ENCODE measurements at places on chromosomes 7 and 10.
A peak's percentile ranks its signal among the peaks of the same experiment; 100 is the strongest.

GRCh38 chr7:119919986-119920385 is 353.0 kb upstream of the KCND2 start:
- no peak for DNase-seq

DNA sequence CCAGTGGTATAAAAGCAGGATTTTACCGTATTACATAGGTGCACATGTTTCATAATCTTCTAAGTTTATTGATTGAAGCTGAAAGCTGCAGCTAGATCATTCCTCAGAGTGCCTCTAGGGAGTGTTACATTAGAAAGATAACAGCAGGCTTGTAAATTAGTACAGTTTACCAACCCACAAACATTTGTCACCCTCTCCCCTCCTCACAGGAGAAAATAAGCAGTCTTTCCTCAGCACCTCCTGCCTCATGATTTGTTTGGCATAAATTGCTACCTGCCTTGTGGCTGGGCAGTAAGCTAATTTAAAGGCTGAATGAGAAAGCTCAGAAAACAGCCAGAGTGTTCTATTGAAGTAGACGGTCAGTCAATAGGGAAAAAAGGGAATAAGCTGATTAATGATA is 74.2 kb downstream of the NXPH1 start:
- no peak for DNase-seq

GRCh38 chr7:150954986-150955518 is 23.1 kb downstream of the KCNH2 start:
- no peak for DNase-seq

- DNase-seq: no peak
These were observed 191.1 kb upstream of the ADO start for GRCh38 chr10:62613424-62613823.

GRCh38 chr10:34890939-34891338 is 75.8 kb upstream of the PARD3 start:
- DNase-seq: no peak

DNA sequence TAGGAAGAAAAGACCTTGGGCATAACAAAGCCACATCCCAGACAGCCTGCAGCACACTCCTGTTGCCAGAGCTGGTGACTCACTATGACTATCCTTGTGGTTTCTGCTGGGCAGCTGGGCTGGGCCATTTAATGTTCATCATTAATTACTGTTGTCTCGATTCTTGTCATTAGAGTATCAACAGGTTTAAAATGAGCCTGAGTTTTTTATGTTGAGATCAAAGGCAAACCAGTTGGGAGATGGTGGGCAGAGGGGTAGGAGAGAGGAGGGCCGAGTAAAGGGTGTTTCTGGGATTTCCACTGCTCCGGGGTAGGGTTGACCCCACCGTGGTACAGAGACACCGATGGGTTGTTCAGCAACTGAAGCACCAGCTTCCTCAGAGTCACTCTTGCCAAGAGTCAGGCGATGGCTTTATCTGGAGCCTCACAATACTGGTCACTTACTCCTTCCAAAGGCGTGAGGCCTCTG is 128.7 kb upstream of the LYZL1 start:
- DNase-seq: no peak

DNA sequence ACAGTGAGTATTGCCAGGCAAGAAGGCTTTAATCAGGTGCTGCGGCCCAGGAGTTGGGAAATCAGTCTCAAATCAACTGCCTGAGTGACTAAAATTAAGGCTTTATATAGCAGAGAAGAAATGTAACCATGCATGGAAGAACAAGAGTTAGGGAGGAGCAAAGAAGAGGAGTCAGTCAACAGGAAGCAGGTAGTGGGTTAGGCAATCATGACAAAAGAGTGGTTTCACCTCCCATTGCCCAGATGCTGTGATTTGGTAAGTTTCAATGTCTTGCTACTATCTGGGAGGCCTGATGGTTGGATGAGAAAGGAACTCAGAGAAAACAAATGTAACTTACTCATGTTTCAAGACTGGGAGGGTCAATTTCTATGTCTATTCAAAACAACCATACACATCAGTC is 998.3 kb downstream of the GATA3 start:
- DNase-seq: no peak

GRCh38 chr10:63273577-63273976 is 140.4 kb downstream of the NRBF2 start:
- no peak for DNase-seq

GRCh38 chr7:121755818-121756552 is 117.0 kb upstream of the PTPRZ1 start:
- peak; percentile 15 for DNase-seq

- no peak for DNase-seq
These were observed 131.6 kb downstream of the ACTR3B start for GRCh38 chr7:152891160-152891621.

DNA sequence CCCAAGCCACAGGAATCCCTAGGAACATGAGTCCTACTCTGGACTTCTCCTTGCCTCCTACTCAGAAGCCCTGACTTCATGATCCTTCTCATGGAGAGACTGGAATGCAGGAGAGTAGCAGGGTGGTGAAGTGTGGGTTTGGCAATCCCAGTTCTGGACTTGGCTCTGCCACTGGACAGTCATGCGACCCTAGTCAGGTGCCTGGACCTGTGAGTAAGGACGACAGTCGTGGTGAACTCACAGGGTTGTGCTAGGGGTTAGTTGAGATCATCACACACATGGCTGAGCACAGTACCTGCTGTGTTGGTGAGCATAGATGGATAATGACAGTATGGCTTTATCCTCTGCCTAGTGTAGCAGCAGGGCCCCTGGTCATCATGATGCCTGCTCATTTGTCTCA is 117.9 kb downstream of the LRRC18 start:
- DNase-seq: no peak

DNA sequence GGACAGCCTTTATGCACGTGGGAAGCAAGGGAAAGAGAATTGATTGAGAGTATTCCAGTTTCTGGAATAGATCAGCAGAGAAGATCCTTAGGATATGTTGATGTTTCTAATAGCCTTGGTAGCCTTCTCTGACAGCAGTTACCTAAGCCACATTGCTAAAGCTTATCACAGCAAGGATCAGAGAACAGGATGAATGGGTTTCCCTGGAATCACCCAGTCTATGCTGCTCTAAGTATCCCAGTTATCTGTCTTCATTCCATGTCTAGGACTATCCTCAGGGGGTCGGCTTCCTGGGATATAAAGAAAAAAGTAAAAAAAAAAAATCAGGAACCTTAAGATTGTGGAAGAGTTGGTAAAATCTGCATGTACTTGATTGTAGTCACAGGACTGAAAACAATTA is 352.0 kb upstream of the AKR1E2 start:
- DNase-seq: no peak

- peak; percentile 26 for DNase-seq
These were observed 1018.7 kb downstream of the TYW1 start for GRCh38 chr7:68015122-68015977.

- DNase-seq: no peak
These were observed 128.9 kb upstream of the PLXNA4 start for GRCh38 chr7:132705146-132705545.

GRCh38 chr7:91717681-91718470 is 162.6 kb downstream of the MTERF1 start:
- no peak for DNase-seq

- no peak for DNase-seq
These were observed 26.3 kb downstream of the WBP1L start for GRCh38 chr10:102770108-102770482.

DNA sequence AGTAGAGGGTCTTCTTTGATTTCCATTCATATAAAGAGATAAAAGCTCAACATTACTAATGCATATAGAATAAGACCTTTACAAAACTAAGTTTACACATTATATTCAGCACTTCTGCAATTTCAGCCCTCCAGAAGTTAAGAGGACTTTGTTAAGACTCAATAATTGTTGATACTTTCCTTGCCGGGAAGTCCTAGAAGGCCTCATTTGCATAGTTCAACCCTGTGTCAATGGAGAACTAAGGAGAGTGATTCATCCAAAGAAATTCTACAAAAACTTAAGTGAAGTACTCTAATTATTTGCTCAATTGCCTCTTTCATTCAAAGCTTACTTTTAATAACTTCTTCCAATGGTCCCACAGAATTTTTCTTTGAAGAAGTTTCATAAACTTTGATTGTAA is 1060.3 kb upstream of the CELF2 start:
- no peak for DNase-seq

- DNase-seq: no peak
These were observed 47.2 kb upstream of the PPP2R2D start for GRCh38 chr10:131853610-131853964.

Data from NCI-H1092 treated with DMSO at 0.1 percent for 48 hours (cell line).